GM12892 (cell line): ENCODE measurements at places on chromosomes 16 and 17.

DNA sequence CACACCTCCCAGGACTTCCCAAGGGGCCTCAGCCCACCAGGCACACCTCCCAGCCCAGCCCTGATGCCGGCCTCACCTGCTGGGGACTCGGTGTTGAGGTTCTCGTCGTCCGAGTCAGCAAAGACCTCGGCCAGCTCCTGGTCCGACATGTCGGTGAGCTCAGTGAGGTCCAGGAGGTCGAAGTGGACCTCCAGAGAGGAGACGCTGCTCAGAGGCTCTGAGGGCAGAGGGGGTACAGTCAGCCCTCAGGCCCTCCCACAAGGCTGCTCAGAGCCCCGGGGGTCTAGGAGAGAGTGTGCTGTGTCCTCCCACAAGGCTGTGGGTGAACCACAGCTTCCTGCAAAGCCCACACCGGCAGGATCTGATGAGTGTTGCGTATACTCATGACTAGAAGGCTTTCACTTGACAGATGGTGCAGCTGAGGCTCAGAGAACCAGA, 10.5 kb downstream of the DBNDD1 start:
- DNase-seq: no peak

DNA sequence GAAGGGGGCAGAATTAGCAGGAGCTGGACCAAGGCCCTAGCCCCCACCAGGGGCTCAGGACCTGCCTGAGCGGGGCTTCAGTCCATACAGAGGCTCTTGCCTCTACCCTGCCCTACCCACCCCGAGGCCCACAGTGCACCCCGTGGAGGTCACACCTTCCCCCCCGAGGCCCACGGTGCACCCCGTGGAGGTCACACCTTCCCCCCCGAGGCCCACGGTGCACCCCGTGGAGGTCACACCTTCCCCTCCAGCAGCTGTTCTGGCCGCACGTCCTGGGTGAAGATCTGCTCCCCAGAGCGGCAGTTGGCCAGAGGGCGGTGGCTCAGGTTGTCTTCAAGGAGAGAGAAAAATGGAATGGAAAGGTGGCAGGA, 11.4 kb downstream of the CASKIN2 start:
- no peak for DNase-seq

DNA sequence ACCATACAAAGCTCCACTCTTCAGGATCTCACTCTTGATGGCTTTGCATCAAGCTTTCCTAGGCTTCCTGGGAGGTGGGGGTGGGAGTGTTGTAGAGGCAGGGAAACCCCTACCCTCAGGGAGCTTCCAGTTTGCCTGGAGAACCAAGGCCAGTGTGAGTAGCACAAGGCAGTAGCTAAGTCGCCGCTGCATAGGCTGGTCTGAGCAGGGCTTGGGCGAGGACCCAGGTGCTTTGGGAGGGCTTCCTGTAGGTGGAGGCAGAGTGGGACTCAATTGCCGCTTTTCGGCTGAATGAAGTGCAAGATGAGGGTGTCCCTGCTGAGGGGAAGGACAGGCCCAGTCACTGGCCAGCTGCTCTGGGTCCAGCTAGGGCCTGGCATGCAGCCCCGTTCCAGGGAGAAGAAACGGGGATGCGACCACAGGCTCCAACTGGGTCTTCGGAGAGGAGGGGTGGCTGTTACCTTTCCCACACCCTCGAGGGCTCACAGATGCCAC, 3.9 kb downstream of the CD79B start:
- DNase-seq: no peak

- no peak for DNase-seq
Observed at GRCh38 chr17:75163074-75163473, 8.8 kb upstream of the JPT1 start.

GRCh38 chr16:82329504-82330192, 159.6 kb upstream of the MPHOSPH6 start:
- DNase-seq: no peak

- DNase-seq: no peak
Observed at GRCh38 chr17:57898487-57899311, 48.9 kb upstream of the MRPS23 start.

DNA sequence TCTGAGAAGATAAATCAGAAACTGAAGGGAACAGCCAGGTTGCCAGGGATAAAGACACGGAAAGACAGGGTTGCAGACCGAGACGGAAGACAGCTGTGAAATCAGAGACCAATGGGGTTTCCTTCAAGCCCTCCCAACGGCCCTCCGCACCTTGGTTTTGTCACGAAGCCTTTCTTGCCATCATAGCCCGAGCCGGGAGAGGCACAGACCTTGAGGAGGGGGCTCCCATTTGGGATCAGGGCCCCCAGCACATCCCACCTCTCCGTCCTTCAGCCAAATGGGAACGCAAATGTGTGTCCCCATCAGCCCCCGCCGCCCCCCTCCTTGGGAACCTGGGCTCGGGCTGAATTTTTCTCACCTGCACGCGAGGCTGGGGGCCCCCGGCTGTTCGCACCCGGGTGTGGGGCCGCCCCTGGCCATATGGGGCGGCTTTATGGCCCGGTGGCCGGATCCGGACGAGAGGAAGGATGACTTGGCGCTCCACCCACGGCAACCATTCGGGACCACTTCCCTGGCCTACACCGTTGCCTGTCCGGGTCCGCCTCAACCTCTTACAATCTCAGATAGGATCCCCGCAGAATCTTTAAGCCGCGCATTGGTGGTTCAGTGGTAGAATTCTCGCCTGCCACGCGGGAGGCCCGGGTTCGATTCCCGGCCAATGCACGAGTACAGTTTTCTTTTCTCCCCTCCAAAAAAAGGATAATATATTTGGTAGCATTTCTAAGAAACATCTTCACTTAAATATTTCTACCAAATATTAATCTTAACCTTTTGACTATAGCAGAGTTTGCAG, 1.4 kb upstream of the HES7 start:
- no peak for DNase-seq

DNA sequence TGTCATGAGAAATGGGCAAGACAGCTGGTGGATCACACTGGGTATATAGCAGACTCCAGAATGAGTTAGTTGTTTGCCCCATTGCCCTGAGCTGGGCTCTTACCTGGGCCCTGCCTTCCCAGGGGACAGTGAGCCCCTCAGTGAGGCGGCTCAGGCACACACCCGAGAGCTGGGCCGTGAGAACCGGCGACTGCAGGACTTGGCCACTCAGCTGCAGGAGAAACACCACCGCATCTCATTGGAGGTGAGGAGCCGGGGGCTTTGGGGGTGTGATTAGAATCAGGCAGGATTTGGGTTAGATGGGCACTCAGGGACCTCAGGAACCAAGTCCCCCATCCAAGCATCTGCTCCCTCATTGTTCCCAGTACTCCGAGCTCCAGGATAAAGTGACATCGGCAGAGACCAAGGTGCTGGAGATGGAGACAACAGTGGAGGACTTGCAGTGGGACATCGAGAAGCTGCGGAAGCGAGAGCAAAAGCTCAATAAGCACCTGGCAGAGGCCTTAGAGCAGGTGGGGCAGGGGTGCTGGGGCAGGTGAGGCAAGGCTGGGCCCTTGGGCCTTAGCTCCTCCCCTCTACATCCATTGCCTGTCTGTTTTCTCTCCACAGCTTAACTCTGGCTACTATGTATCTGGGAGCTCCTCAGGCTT, 2.8 kb downstream of the RNF40 start:
- no peak for DNase-seq

DNA sequence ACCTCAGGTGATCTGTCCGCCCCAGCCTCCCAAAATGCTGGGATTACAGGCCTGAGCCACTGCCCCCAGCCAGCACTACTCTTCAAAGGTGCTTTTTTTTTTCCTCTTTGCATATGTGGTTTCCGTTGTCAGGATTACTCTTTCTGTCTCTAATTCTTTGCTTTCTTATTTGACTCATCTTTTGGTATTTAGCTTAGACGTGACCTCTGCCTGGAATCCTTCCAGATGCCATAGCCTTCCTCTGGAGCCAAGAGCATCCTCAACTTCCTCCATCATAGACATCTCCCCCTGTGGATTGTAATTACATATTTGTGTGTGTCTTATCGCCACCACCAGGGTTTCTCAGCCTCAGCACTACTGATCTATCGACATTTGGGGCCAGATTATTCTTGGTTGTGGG, 84.4 kb upstream of the XYLT1 start:
- no peak for DNase-seq

GRCh38 chr16:12433691-12434390, 369.8 kb downstream of the CPPED1 start:
- DNase-seq: no peak

- DNase-seq: no peak
Observed at GRCh38 chr17:32161506-32162365, 19.4 kb downstream of the RHOT1 start.

DNA sequence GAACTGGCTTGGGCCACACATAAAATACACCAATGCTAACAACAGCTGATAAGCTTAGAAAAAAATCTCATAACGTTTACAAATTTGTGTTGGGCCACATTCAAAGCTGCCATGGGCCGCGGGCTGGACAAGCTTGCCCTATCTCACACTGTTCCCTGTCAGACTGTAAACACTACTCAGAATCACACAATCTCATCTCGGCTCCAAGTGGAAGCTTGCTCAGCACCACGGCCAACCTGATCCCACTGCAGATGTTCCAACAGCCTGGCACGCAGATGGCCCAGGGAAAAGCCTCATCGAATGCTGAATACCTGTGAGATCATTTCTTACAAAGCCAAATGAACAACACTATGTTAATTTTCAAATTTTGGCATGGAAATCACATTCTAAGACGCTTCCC, 125.8 kb downstream of the ANKRD11 start:
- no peak for DNase-seq

DNA sequence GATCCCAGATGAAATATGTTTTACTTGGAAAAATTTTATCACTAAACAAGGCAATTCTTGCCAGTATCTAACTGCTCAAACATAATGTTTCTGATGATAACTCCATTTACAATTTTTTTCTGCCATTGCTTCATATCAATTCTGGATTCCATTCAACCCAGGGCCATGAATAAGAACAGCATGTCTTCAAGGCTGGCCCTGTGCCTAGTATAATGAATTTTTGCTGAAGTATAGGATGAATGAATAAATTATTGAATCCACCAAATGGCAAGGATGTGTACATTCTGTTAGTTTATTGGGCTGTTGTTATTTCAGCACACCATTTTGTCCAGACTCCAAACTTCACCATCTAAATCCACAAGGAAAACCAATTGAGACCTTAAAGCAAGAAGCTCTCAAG, 414.7 kb downstream of the HS3ST3B1 start:
- no peak for DNase-seq

- DNase-seq: no peak
Observed at GRCh38 chr16:21163576-21163975, 5.1 kb downstream of the LDAF1 start.

GRCh38 chr16:89038221-89038721, 55.4 kb upstream of the ACSF3 start:
- DNase-seq: no peak

DNA sequence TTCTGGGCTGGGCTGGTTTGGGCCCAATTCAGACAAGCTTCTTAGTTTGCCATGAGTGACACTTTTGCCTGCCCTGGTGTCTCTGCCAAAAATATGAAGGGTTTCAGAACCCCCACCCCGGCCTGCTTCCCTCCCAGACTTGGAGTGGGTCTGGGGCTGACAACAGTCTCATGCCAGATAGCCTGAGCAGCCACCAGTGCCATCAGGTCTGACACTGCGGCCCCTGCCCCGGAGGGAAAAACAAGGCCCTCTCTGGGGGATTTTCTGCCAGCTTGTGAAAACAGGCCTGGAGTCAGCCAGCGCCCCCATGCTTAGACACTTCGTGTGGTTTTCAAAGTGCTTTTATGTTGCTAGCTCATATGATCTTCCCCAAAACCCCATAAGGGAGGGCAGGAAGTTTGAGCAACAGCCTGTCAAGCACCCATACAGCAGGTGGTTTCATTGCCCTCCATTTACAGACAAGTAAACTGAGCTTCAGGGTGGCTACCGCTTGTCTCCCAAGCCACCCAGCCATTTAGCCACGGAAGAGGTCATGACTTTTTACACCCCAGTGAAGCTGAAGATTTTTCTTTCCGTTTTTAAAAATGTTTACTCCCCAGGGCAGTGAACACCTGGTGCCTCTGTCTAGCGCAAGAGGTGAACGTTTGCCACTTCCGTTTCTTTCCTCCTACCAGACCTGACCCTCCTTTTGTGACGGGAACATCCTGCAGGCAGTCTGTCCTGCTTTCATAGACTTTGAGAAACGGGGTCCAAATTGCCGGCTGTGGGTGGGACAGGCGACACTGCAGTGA, 300.6 kb downstream of the SEC14L1 start:
- DNase-seq: peak; percentile 79

DNA sequence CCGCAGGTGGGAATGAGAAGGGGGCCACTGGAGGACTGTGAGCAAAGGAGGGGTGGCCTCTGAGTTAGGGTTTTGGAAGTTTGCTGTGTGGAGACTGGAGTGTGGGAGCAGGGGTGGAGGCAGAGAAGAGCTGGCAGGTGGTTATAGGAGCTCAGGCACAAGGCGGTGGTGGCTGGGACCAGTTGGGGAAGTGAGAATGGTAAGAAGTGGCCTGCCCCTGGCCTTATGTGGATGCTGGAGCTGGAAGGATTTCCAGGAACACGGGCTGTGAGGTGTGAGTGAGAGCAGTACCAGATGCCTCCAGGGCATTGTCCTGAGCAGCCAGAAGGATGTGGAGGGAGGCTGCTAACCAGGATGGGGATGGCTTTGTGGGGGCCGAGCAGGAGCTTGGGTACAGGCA, 277.2 kb downstream of the SNX29 start:
- no peak for DNase-seq

DNA sequence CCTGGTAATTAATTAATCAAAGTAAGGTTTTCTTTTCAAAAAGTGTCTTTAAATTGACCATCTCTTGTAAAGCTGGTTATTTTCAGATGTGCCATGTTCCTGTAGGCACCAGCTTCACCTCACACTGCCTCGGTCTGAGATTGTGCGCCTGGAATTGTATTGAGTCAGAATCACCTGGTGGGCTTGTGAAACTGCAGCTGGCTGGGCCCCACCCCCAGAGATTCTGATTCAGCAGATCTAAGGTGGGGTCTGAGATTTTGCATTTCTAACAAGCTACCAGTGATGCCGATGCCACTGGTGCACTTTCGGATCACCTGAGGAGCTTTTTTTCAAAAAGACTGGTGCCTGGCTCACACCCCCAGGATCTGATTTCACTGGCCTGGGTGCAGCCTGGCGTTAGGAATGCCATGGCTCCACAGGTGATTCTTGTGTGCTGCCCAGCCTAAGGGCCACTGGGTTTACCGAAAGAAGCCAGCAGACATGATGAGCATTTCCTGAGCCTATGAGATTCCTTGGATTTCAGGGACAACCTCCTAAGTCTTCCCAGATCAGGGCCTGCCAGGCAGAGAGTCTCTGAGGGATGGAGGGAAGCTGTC, 59.2 kb upstream of the TOB1 start:
- DNase-seq: no peak

GRCh38 chr17:59254742-59255141, 34.4 kb downstream of the GDPD1 start:
- DNase-seq: no peak
